Activated T-helper 1 cell treated with anti-CD3 and anti-CD28 coated beads, Interleukin-2, amount 50 U/mL, for 16 hours (primary cell): ENCODE measurements at places on chromosomes 6 and 20.

DNA sequence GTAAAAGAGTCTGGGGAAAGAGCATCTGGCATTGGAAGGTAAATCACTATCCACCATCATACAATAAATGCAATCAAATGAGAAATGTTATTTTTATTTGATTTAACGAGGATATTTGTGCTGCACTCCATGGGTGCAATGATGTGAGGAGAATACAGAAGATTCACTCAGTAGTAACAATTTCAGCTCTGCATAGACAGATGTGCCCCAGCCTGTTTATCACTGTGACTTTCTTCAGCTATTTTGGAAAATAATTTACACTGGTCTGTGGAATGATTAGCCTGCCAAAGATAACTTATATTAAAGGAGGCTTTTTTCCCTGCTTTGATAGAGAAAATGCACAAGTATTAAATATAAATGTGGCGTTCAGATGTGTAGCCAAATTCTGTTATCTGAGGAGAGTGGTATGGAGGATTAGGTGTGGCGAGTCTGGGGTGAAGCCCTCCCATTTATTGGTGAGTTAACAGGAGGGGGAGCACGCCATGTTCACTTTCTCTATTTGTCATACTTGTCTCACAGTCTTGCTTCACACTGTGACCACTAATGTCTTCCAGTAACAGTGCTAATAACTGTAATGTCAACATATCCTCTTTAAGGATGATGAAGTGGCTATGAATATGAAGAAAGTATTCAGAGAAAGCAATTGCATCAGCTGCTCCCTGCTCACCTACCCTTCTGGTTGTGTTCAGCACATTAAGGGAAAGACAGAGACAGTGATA is 645.6 kb downstream of the MMUT start:
- no peak for DNase-seq

GRCh38 chr6:11042750-11043377 is 1.2 kb downstream of the ELOVL2 start:
- DNase-seq = no peak

DNA sequence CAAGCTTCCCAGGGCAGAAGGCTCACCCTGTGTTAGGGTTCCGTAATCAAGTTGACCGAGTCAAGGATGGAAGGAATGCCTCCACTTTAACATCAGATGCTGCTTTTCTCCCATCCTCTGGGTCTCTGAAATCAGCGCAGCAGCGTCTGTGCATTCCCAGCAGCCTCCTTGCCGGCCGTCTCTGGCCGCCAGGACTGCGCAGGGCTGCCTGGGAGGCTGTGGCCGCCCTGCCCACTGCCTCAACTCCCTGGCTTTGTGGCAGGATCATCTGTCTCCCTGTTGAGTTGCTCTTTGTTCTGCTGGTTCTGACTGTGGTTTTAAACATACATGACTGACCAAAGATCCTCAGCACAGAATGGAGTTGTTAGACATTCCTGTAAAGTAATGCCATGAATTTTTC is 56.5 kb downstream of the DLL1 start:
- DNase-seq = no peak

GRCh38 chr6:140586426-140587061 is 1212.1 kb upstream of the CITED2 start:
- no peak for DNase-seq

DNA sequence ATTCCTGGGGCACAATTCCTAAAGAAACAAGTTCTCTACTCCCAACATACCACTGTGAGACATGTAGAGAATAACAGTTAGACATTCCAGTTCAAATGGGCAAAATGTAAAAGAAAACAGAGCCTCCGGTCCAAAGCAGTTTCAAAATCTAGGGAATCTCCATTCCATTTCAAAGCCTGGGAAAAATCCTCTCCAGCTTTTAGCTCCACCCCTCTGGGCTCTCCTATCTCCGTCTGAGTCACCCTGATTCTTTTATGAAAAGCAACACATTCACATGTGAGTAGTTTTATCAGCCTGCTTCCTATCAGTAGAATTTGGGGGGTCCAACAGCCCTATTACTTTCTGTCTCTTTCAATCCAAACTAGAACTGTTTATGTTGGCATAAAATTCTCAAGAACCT is 3.7 kb downstream of the CSNK2A1 start:
- DNase-seq = no peak

DNA sequence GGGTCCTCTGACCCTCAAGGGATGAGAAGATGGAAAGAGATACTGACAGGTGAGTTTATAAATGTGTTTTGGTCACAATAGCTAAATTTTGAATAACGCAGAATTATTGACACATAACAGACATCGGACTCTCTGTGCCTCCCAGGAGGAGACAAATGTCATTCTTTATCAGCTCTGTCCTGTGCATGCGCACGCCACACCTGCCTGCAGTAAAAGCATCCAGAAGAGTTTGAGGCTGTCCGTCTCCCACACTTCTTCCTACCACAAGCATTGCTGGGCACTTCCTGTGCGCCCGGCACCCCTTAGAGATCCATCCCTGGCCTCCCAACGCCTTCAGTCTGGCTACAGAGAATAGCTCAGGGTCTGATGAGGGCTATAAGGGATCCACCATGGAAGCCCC is 81.5 kb upstream of the CST7 start:
- DNase-seq = no peak

GRCh38 chr20:35644806-35645205 is 19.9 kb downstream of the CPNE1 start:
- no peak for DNase-seq

GRCh38 chr20:8115436-8115835 is 16.6 kb upstream of the PLCB1 start:
- no peak for DNase-seq

- no peak for DNase-seq
Measured at GRCh38 chr6:168035661-168036545, 38.4 kb downstream of the KIF25 start.

DNA sequence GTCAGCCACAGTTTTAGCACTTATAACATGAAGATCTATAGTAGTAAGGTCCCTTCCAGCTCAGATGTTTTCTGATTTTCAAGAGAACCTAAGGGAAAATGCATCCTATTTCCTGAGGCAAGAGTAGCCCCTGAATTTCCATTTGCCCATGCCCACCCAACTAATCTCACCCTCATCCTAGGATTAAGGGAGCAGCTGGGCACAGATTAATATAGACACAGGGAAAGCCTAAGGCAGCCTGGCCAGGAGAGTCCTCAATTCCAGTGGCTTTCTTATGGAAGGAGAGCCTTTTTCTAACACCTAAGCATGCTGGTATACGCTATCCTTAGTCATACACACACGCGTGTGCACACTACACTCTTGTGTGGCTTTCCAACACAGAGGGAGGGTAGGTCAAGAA is 1.5 kb downstream of the APOBEC2 start:
- no peak for DNase-seq

GRCh38 chr20:23661002-23661429 is 23.3 kb upstream of the CST3 start:
- no peak for DNase-seq

- no peak for DNase-seq
Measured at GRCh38 chr6:28090917-28091586, 10.7 kb downstream of the ZNF165 start.

DNA sequence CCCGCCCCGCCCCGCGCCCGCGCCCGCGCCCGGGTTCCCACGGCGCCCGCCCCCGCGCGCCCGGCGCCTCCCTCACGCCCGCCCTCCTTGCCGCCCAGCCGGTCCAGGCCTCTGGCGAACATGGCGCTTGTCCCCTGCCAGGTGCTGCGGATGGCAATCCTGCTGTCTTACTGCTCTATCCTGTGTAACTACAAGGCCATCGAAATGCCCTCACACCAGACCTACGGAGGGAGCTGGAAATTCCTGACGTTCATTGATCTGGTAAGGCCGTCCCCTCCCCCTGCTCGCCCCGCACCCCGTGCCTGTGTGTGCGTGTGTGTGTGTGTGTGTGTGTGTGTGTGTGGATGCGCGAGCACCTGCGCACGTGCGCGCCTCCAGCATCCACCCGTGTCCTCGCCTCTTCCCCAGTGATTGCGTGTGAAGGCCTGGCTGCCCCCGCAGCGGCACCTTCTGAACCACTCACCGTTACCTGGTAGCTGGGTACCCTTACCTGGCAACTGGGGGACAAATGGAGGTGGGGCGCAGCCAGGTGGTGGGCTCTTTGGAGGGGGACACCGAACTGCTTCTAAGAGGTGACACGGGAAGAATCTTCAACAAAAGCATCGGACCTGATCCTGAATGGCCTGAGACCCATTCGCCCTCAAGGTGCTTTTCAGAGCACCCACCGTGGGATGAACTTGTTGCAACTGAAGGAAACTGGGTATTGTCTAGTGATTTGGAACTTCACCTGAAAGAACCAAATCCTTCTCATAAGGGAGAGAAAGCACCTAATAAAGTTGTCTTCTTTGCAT is at the start of gene AIG1:
Gene AIG1, plus strand, starts transcription at position 84 of the 791 bp plus-strand sequence. Its CDS starts 37 bp downstream, at position 121.
- peak; percentile 49 for DNase-seq

- no peak for DNase-seq
Measured at GRCh38 chr6:166861304-166861703, 95.0 kb downstream of the RNASET2 start.

GRCh38 chr20:36573798-36574365 is 485 bp downstream of the TGIF2 start:
- DNase-seq = no peak

DNA sequence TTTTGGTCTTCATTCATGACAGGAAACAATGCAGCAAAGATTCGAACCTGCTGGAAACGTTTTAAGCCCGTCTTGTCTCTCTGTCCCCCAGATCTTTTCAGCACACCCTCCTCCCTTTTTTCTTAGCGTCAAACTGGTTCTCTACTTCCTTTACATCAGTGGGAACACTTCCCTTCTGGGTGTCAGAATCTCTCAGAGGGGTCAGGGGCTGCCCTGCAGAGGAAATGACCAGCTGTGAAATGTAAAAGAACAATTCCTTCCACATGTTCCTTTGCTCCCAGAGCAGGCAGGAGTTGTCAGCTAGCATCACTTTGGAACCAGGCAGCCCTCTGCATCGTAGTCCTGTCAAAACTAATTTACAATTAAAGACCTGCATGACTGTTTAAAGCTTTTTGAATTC is 619.0 kb downstream of the TFAP2A start:
- no peak for DNase-seq

- no peak for DNase-seq
Measured at GRCh38 chr20:22924046-22924737, 110.9 kb upstream of the SSTR4 start.

DNA sequence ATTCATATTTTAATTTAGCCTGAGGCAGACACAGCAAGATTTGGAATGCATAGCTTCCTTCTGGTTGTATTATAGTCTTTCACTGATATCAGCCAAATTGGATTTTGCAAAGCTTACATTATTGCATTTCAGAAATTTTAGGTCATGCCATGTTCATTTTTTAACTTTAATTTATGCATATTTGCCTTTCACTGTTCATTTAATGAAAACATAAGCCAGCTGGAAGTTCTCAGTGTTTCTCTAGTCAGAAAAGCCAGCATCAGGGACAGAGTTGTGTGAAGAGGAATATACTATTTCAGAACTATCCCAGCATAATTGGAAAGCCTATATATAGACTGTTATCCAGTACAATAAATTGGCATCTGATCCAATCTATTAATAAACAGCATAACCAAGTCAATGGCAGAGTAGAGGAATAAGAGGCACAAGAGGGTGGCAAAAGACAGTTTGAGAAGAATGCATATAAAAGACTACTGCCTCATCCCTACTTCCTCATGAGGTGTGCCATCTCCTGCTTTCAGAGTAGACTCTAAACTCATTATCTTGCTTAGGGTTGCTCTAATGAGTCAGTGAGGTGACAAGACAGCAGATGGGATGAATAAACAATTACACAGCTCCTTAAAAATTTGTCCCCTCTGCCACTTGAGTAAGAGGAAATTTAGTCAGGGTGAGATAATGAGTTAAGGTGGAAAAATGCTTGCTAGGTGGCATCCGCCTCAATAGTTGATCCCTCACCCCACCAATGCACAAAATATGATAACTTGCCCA is 159.8 kb upstream of the HCRTR2 start:
- DNase-seq = no peak

GRCh38 chr20:16206817-16207216 is 366.4 kb downstream of the KIF16B start:
- DNase-seq = no peak

DNA sequence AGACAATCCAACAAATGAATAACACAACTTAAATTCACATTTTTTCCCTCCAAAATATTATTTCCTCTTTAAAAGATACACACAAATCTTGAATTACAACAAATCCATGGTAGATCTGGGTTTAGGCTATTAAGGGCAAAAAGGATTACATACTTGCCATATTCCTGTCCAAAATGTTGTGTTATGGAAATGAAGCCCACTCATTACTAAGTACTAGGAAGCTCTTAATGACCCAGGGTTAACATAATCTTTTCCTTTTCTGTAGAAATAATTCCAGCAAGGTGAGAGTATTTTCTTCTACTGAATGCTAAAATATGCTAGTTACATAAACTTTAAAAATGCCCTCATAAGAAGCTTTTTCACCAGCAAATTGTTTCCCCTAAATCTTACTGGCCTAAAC is 1.6 kb downstream of the SHPRH start:
- DNase-seq = no peak

DNA sequence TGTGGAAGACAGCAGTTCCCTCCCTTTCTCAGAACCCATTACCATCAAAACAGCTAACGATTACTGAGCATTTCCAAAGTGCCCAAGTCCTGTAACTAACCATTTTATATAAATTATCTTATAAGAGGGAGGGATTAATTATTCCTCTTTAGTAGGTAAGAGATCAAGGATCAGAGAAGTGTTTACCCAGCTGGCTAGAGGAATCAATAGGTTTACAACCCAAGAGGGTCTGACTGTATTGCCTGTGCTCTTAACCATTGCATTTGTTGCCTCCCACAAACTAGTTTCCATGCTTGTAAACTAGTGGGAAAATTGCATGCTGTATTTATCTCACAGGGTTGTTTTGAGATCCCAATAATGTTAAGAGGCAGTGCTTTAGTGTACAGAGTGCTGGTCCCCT is 3.7 kb upstream of the DBNDD2 start:
- no peak for DNase-seq

GRCh38 chr20:37308086-37309050 is 18.9 kb downstream of the MANBAL start:
- DNase-seq = no peak

DNA sequence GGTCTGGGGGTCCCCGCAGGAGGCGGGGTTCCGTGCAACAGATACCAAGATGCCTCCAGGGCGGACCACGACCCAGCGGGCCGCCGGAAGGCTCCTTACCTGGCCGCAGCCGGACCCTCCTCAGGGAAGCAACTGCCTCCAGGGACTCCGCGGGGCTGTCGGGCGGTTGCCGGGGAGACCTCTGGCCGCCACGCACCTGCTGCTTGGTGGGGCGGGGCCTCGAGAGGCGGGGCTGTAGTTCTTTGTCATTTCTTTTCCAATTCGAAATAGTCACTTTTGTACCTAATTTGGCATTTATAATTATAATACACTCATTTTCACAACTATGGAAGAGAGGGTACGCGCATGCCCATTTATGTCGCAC is 647 bp downstream of the AK9 start:
- DNase-seq = peak; percentile 33

GRCh38 chr6:100307561-100307960 is 157.2 kb downstream of the SIM1 start:
- DNase-seq = no peak

GRCh38 chr6:152804150-152804549 is 53.6 kb downstream of the VIP start:
- DNase-seq = no peak
